ENCODE measurements at places on chromosomes 13 and 19. TPM values are rescaled to one million over a fixed set of nuclear protein-coding genes. Genes with fewer than 3 reads are reported as not detected.

The FGF21 gene
- 0.78 TPM for total RNA-seq

The RGS9BP gene
- 1.1 TPM for total RNA-seq

The RFPL4AL1 gene
- total RNA-seq, result not detected

The CDC34 gene
- total RNA-seq, result 93.3 TPM

The CD37 gene
- total RNA-seq, result not detected

The KASH5 gene
- 0.39 TPM for total RNA-seq

The ASPDH gene
- total RNA-seq, result not detected

The F10 gene
- not detected for total RNA-seq

The GSK3A gene
- total RNA-seq, result 44.6 TPM

The PRRG2 gene
- total RNA-seq, result 16.2 TPM

The NBEA gene
- total RNA-seq, result 4.0 TPM

The RTBDN gene
- total RNA-seq, result 1.0 TPM

The LRP3 gene
- 3.0 TPM for total RNA-seq

The IRGC gene
- total RNA-seq, result not detected

The THSD1 gene
- 0.33 TPM for total RNA-seq

The FLT1 gene
- not detected for total RNA-seq

Measured in PC-9 (cell line).